ENCODE measurements at places on chromosomes 5 and 9. TPM values are rescaled to one million over a fixed set of nuclear protein-coding genes. Genes with fewer than 3 reads are reported as not detected.

DNA sequence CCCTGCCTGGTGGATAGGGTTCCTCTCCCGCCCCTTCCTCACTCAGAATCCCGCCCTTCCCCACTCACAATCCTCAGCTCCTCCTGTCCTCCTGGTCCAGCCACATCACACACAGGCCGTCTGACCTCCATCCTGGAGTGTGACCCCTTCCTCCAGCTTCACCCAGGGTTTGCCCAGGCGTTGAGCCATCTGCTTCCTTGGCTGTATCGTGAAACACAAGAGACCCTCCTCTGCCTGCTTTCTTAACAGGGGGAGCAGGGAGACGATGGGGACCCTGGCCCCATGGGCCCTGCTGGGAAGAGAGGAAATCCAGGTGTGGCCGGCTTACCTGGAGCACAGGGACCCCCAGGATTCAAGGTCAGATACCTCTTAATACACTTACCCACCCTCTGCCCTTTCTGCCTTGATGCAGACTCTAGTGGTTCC is 32.3 kb upstream of the ORM1 start:
- no peak overlapping the region for H3K4me3 ChIP-seq
- no peak for DNase-seq
- H3K27ac ChIP-seq: no peak overlapping the region
- H3K27me3 ChIP-seq: no peaks in the 10 kb centered on the region
- H3K36me3 ChIP-seq: no peaks in the 10 kb centered on the region
- no peaks in the 10 kb centered on the region for H3K4me1 ChIP-seq

DNA sequence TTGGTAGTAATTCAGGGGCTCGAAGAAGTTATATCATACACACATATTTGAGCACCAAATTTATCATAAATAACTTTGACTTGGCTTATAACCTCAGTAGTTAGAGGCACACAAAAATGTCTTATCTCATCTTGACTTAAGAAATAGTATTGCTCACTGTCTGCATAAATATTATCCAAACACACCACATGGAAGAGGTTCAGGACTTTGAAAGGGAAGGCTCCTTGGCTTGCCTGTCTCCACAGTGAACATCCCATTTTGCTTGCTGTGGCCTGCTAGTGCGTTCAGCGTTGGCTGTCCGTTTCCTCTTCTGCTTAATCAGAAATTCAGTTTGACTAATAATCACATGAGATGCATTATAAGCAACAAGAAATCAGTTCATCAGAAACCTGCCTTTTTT is 13.9 kb downstream of the GRXCR2 start:
- no peak for DNase-seq
- no peaks in the 10 kb centered on the region for H3K27me3 ChIP-seq
- no peak overlapping the region for H3K27ac ChIP-seq
- H3K4me3 ChIP-seq: no peak overlapping the region
- no peaks in the 10 kb centered on the region for H3K4me1 ChIP-seq

GRCh38 chr5:5953584-5954274 is 424.6 kb downstream of the MED10 start:
- H3K27me3 ChIP-seq: no peaks in the 10 kb centered on the region
- H3K4me3 ChIP-seq: no peak overlapping the region
- no peak overlapping the region for H3K27ac ChIP-seq
- H3K4me1 ChIP-seq: no peaks in the 10 kb centered on the region
- H3K36me3 ChIP-seq: no peaks in the 10 kb centered on the region

FAM151B gene
- total RNA-seq: 6.1 TPM

DNA sequence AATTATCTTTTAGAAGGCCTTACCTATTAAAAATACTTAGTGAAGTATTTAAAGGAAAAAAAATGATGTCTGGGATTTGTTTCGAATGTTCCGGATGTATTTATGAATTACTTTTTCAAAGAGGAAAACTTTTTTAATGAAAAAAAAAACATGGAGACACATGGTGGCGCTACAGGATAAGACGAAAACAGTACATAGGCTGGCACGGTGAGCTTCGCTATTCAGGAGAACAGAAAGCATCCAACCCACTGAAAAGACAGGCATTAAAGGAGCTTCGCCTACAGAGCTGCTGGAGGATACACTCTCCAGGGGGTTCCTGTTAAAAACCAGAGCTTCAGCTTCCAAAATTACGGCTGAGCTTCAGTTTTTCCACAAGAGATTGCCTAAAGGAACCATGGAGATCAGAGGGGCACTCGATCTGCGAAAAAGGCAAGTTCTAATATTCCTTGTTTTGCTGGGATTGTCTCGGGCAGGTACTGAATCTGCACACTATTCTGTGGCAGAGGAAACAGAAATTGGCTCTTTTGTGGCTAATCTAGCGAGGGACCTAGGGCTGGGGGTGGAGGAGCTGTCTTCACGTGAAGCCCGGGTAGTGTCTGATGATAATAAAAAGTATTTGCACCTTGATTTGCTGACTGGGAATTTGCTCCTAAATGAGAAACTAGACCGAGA is at the start of gene PCDHB14:
PCDHB14 (plus strand) TSS at position 232 of the 672 bp plus-strand sequence; CDS start at position 395, 163 bp downstream.
- H3K27me3 ChIP-seq: no peaks in the 10 kb centered on the region
- no peak within 1 kb of the TSS for H3K27ac ChIP-seq
- no peak for DNase-seq
- peak within 1 kb of the TSS; percentile 27 for H3K4me3 ChIP-seq
- H3K36me3 ChIP-seq: no peaks in the 10 kb centered on the region

Measured in tibial nerve (tissue), 4 donors.